GM12891 (cell line): ENCODE measurements at places on chromosomes 3 and 15.

DNA sequence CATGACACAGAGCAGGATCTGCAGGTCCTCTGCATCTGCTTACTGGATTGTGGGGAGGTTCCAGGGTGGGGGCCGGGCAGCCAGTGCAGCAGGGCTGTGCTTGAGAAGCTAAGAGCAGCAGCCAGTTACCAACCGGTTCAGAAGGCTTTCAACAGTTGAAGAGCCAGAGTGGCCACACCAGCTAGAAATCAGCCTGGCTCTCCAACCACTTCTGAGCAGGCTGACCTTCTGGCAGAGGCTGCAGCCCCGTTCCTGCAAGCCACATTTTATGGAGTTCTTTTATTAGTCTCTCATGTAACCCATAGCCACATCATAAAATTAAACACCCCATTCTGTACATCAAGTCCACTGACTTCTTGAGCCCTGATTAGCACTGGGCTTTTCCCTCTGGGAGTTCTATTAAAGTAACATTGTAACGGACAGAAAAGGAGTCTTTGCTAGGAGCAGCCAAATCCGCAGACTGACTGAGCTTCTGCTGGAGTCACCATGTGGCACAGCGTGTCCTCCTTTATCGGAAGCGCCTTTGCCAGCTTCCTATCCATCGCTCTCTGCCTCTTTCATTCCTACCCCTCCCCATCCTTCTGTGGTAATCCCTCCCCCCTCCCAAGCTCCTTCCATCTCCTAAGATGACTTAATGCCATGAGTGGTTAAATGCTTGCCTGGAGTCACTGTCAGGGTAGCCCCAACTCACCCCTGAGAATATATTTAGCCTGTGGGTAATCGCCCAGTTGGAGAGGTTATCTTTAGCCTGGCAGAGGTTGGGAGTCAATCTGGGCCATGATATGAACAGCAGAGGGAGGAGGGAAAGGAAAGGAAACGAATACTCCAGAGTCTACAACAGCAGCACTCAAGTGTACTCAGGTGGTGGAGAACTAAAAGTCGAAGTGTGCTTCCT, 138.5 kb upstream of the HES1 start:
- DNase-seq: no peak

- DNase-seq: no peak
Observed at GRCh38 chr3:14200841-14201240, 22.2 kb downstream of the LSM3 start.

DNA sequence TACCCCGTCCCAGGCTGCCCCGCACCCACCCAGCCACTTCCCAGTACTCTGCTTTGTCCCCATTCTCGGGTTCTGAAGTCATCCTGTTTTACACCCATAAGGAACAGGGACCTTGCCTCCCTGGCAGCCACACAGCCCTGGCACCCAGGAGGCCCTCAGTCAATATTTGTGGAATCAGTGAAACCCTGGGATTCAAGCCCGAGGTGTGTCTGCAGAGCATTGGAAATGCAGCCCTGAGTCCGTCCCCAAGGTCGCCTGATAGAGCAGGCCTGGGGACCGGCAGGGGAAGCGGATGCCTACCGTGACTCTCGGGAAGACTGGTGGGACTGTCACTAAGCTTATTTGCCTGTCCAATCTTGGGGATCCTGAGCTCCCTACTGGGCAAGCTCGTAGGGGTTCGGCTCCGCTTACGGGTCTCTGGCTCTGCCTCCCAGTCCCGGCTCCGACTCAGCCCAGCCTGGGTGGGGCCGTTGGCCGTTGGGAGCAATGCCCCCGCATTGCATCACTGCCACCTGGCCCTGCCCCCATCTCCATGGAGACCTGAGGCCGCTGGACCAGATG, 64.4 kb upstream of the TAMM41 start:
- DNase-seq: no peak

DNA sequence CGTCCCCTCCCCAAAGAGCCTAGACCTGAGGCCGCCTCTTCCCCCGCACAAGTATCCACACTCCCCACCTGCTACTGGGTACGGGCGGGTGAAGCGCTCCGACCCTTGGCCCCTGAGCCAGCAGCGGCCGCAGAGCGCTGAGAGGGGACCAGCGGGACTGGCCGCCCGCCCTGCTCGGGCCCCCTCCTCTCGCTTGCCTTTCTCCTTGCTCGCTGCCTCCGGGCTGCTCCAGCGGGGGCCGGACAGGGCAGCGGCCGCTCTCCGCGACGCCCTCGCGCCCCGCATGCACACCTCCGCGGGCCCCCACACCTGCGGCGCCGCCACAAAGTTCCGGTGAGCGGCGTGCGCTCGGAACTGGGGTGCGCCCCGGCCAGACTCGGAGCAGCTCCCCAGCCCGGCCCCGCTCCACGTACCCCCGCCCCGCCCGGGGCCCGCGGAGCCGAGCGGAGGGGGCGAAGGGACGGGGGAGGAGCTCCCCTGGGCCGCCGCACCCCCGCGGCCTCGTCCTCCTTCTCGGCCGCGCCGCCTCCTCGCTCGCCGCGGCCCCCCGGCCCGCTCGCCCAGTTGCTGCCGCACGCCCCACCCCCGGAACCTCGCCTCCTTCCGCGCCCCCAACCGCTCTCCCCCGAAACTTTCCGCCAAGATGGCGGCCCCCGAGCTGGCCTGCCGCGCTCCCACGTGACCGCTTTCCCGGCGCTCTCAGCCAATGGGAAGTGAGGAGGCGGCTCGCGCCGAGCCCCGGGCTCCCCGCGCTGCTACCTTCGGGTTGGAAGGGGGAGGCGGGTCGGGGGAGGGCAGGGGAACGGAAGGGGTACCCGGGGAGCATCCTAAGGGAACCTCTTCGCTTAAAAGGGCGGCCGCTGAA, 704 bp downstream of the DLG1 start:
- DNase-seq: peak; percentile 87

DNA sequence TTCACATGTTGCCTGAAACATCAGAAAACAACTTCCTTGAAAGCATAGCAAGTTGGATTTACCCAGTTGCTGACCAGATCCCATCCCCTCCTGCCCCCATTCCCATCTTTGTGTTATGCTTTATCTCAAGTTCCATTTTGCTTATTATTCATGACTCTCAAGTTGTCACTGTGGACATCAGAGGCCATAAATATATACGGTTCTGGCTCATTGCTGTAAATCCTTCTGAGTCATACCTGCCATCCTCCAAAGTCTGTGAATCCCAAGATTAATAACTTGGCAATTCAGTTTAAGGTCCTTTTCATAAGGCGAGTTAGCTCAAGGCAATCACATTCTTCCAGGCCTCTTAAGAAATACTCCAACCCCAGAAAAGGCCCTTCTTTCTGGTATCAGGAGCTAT, 126.2 kb upstream of the C2CD4B start:
- no peak for DNase-seq

GRCh38 chr3:62624185-62624584, 250.8 kb upstream of the FEZF2 start:
- DNase-seq: no peak

GRCh38 chr3:101629219-101629618, 47.7 kb downstream of the ZBTB11 start:
- DNase-seq: no peak

DNA sequence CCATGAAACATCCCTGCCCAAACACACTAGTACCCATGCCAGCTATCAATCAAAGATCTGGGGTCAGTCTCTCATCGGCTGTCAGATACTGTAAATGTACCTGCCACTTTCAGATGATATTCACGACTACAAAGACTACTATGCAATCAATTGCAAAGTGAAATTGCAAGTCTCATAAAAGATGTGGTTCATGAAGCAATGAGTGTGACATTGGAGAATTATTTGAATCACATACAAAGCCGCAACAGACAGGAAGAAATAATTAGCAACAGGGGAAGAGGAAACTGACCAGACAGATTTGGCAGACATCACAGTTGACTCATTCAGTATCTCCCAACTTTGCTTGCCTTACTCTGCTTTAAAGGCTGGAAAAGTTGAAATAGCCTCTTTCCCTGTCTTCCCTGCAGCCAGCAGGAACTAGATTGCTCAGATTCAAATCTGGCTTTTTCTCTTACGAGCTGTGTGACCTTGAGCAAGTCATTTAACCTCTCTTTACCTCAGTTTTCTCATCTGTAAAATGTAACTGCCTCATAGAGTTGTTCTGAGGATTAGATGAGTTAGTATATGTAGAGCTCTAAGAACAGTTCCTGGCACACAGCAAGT, 95.7 kb upstream of the C3orf80 start:
- no peak for DNase-seq

GRCh38 chr3:185081521-185081920, 71.3 kb downstream of the C3orf70 start:
- no peak for DNase-seq

DNA sequence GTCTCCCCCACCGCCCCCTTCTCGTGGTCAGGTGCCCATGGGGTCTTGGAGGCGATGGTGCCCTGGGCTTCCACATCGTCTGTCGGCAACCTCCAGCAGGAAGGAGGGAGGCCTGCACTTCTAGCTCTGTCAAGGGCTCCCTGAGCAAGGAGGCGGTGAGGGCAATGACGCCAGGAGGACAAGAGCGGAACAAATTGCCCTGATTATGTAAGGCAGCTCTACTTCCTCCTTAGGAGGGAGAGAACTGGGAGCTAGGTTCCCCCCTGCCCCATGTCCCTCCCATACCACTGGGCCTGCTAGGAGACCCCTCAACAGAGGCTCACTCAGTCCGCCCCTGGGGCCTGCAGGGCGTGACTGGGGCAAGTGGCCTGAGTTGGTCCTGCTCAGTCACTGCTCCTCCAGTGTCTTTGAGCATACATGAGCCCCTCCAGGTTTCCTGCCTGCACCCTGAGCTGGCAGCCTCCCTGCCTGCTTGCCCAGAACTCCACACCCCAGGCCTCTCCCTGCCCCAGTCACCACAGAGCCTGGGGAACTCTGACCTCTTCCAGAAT, 56.1 kb downstream of the CACNA2D2 start:
- DNase-seq: no peak

- DNase-seq: no peak
Observed at GRCh38 chr3:41304593-41304992, 105.3 kb downstream of the CTNNB1 start.

GRCh38 chr3:123276346-123277006, 74.7 kb downstream of the SEC22A start:
- no peak for DNase-seq

GRCh38 chr3:183800243-183800863, 25.0 kb downstream of the MAP6D1 start:
- DNase-seq: no peak

DNA sequence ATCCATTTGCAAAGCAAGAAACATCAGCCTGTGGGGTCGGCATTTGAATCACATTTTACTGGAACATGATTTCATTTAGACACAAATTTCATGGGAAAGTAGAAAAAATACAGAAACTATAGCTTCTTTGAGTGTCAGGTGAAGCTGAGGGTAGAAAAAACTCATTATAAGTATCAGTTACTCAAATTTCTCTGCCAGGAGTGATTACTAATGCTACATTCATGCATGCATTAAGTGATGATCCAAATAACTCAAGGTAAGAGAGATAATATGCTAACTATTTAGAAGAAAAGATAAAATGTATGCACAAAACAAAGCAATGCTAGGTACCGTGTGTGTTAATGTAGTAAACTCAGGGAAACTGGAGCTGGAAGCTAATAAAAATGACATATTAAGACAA, 406.0 kb downstream of the GAP43 start:
- DNase-seq: no peak

GRCh38 chr3:114421204-114421603, 127.4 kb downstream of the TIGIT start:
- no peak for DNase-seq

DNA sequence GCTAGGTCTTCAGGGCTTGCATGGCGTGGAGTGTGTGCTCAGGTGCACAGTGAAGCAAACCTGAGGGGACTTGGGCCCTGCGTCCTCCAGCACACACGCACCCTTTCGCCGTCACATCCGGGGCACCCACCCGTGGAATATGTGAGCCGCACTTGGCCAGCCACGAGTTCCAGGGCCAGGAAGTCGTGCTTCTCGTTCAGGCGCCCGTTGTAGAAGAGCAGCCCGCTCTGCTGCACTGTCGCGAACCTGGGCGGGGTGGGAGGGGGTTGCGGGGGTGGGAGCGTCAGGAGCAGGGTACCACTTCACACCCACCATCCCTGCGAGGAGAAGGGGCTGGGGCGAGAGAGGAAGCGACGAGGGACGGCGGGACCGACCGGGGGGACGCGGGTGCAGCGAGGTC, 7.1 kb downstream of the CELSR3 start:
- DNase-seq: no peak

DNA sequence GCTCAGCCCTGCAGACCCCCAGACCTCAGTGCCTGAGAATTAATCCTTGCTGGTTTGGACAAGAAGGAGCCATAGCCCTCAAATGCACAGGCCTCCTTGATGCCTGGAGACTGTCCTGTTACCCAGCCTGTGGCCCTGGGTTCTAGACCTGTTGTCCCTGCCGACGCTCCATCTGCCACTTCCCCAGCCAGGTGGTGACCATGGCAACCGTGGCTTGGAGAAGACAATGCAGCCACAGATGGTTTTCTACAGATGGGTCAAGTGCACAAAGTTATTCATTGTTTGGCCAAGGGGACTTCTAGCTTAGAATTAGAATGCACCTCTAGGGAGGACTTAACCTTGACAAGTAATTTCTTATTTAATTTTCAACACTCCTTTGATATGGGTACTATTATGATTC, 297.1 kb downstream of the UACA start:
- DNase-seq: no peak

DNA sequence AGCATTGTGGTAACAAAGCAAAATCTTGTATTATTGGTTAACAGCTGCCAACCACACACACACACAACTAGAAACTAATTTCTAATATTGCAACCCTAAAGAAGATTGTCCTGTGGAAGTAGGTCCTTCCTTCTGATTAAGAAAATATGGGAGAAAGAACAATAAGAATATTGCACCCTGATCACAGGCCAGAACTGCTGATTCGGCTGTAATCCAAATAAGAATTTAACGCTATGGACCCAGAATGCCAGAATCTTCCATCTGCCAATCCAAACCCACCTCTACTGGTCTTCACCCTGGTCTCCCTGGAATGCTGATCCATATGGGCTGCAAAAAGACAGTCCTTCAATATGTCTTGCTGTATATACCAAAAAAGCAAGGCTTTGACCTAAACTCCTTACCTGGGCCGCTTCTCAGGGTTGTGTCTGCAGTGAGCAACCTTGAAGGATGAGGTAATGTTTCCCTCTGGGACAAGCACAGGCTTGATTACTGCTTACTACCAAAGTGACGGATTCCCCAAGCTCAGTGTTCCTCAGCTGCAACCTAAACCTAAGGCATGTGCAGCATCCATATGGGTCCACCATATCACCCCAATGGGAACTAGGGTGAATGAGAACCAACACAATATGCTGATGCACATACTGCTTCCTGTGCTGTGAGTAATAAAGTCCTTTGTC, 8.0 kb downstream of the CCDC14 start:
- no peak for DNase-seq

GRCh38 chr3:197283045-197283444, 15.4 kb downstream of the DLG1 start:
- DNase-seq: no peak

- DNase-seq: no peak
Observed at GRCh38 chr3:71453319-71453718, 130.2 kb downstream of the FOXP1 start.
